Bronchial smooth muscle cell (primary cell): ENCODE measurements at places on chromosomes 13 and 19. TPM values are rescaled to one million over a fixed set of nuclear protein-coding genes. Genes with fewer than 3 reads are reported as not detected.

Gene VSTM1
- total RNA-seq: not detected in 2 replicates

Gene ZNF283
- 9.7 and 14.8 TPM in 2 replicates for total RNA-seq

Gene SIGLEC7
- total RNA-seq: not detected in 2 replicates

Gene CABP5
- not detected in 2 replicates for total RNA-seq
